ENCODE measurements at places on chromosomes 16 and 17.

GRCh38 chr17:44607836-44608690 is 48.2 kb upstream of the MEIOC start:
- DNase-seq: no peak

- DNase-seq: no peak
These were observed 19.7 kb downstream of the SRCIN1 start for GRCh38 chr17:38585918-38586529.

DNA sequence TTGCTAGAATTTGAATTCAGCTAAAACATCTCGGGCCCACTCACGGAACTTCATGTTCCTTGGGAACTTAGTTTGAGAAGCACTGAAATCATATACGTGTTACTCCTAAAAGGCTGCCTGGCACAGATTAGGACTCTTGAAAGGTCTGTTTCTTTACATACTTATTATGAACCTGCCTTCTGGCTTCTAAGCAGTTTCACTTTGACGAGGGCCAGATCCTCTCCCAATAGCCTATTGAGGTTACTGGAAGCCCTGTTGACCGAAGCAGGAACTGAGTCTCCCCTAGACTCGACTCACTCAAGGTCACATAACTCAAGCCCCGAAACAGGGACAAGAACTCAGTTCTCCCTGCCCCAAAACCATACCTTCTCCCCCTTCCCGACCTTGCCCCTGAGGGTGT is 121.9 kb upstream of the PLCG2 start:
- DNase-seq: no peak

GRCh38 chr17:40173091-40173777 is 4.0 kb upstream of the RAPGEFL1 start:
- DNase-seq: no peak

DNA sequence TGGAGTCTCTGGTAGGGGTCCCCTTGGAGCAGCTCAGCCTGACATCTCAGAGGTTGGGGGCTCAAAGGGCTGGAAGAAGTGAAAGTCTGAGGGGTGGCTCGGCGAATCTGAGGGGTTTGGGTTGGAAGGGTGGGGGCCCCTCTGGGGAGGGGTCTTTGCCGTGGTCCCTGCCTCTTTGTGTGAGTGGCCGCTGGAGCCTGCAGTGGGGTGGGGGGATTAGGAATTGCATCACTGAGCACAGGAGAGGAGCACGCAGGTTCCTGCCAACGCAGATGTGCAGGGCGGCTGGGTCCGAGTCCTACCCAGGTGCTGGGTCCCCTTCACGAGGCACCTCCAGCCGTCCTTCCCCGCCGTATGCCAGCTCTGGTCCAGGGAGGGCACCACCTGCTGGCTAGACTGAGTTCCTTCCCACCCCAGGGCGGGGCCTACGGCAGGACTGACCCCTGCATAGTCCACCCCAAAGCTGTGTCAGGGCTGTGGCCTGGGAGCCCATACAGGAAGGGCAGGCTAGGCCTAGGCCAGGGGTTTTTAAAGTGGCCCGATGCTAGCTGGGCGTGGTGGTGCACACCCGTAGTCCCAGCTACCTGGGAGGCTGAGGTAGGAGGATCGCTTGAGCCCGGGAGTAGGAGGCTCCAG is 9.9 kb downstream of the FMNL1 start:
- no peak for DNase-seq

- DNase-seq: no peak
These were observed 52.6 kb downstream of the CCDC57 start for GRCh38 chr17:82160075-82160474.

DNA sequence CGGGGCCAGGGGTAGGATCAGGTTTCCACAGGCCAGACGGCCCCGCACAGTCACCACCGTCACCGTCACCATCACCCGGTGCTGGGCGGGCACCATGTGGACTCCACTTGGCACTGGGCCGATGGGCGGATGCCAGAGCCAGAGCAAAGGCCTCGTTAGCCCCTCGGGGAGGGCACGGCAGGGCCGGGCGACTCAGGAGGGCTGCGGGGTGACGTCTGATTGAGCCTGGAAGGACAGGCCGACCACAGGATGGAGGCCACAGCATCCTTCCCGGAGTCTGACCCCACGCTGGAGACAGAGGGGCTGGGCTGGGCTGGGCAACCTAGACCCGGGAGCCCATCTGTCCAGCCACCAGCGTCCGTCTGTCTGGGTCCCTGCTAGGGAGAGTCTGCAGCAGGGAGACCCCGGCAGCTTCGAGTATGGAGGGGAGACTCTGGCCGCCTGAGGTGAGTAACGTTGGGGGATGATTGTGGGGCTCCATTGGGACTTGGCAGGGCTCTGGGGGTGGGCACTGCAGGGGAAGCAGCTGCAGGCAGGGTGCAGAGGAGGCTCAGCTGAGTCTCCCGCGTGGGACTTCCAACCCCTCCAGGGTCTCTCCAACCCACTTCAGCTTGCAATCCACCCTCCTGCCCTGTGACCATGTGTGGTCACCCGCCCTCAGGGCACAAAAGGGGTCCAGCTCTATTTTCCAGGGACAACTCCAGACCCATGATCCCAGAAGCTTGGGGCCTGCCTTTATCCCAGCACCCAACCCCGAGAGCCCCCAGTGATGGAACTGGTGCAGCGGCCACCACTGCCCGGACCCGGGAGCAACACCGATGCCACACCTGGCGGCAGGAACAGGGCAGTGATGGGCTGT is 22.6 kb downstream of the SLC25A10 start:
- DNase-seq: no peak

DNA sequence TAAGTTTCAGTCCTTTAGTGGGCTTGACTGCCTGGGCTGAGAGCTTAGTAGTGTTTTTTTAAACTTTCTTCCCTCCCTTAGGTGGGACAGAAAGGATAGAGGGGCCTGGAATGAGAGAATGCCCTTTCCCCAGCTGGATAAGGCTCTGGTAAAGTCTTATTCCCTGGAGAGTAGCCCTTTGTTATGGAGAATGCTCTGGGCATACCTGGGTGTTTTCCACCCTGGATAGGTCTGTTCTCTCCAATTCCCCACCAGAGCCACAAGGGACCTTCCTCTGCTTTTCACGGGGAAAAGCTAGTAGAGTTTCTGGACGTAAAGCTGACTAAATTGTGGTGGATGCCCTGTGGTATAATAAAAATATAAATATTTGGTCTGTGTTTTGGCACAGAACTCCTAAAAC is 164.1 kb downstream of the HS3ST4 start:
- DNase-seq: no peak

DNA sequence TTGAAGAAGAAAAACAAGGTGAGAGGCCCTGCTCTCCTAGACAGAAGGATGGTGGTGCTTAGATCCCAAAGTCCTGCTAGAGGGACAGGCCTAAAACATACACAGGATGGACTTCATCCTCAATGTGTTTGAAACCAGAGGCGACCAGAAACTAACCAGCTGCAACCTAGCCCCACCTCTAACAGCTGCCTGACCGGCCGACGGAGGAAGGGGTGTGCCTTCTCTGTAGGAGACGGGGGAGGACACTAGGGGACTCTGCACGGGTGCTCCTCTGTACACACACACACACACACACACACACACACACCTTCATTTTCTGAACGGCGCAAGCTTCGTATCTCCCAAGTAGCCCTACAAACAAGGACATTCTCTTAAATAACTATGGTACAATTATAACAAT is 24.3 kb upstream of the PITPNM3 start:
- DNase-seq: no peak

- no peak for DNase-seq
These were observed 18.9 kb upstream of the TBX21 start for GRCh38 chr17:47713980-47714700.

DNA sequence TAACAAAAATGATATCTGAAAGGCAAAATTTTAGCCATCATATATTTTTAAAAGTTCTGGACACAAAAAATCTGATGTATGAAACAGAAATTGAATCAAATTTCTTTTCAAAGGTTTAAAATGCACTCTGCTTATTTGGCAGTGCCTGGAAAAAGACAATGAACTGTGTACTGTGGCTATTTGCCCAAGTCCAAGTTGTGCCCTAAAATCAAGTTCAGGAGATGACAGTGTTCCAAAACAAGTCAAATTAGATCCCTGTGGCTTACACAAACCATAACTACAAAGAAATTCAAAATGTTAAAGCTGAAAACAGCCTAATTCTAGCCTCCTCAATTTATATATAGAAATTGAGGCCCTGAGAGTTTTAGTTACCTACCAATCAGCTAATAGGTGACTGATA is 25.6 kb downstream of the CMC2 start:
- no peak for DNase-seq

DNA sequence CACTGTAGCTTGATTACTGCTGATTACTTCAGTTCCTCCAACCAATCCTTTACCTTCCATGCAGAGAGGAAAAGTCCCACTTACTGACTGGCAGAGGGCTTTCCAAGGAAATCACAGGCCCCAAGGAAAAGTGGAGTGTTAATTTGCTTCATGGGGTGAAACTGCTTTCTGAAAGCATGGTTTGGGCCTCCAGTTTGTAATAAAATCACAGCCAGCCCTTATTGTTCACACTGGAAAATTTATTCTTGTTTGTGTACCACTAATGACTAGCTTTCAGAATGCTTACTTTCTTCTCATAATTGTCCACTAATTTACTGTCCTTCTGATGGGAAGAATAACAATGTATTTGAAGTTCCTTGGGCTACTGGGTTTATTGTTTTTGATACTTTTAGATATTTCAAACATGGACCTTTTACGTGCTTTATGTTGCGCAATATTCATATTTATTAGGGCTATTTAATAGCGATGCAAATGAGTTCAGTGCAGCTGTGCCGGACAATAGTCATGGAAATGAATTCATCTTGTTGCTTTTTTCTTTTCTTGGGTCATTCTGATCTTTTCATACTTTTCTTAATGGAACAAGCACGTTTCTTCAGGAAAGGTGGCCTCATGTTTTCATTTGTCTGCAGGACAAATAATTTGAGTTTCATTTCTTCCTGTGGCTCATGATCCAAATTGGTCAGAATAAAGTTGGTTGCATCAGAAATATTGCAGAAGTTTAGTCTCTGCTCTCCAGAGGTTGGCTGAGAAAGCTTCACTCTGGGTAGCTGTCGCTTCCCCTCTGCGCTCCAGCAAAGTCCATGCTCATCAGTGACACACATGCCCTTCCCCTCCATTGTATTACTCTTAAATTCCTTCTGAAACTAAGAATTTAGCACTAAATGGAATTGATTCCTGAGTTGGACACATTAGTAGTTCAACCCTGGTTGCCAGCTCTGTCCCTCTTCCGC is 128.7 kb downstream of the PRKCA start:
- DNase-seq: no peak

DNA sequence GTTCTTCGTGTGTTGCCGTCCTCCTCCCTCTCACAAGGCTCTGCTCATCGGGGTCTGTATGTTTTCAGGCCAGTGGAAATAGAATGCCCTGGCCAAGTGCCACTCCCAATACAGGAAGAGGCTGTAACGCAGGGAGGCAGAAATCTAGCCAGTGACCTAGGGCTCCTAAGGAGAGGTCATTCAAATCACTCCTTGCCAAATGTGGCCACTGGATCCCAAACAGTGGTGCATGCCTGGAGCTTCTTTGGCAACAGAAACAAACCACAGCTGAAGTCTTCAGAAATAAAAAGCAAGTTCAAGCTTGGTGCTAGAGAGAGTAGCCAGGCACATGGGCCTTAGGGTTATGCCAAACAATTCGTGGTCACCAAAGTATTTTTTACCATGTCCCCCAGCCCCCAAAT is 66.1 kb downstream of the SMG6 start:
- DNase-seq: no peak

DNA sequence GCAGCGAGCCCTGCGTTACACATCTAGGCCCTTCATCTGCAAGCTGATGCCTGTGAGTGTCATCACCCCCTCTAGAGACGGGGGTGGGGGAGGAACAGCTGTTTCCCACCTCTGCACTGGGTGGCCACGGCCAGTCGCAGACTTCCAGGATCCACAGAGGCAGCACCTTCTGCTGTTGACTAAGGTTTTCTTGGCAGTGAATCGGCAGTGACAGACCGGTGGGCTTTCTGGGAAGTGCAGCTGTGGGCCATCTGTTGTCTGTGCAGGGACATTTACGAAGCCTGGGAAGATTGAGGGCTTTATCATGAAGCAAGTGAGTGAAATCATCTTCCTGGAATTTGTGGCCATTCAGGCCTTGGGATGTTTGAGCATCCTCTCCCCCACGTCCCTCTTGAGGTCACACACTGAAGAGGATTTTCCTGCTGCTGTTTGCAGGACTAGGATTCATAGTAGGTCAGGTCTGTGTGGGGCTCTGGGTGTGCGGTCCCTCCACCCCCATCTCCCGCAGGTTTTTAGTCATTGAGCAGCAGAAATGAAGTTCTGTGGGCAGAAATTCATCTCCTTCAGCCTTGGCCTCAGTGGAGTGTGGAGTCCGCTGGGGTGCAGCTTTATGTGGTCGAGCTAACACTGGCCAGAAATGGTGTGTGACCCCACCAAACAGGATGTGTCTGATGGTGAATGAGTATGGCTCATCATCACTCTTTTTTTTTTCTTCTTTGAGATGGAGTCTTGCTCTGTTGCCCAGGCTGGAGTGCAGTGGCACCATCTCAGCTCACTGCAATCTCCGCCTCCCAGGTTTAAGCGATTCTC is 12.0 kb downstream of the PGS1 start:
- DNase-seq: no peak

- no peak for DNase-seq
These were observed 18.9 kb downstream of the CA4 start for GRCh38 chr17:60168654-60169053.

- no peak for DNase-seq
These were observed 87.6 kb downstream of the XYLT1 start for GRCh38 chr16:17382949-17383863.

GRCh38 chr16:1297018-1297696 is 12.3 kb upstream of the UBE2I start:
- DNase-seq: no peak

GRCh38 chr16:1741553-1742165 is 29.7 kb downstream of the NME3 start:
- DNase-seq: no peak

DNA sequence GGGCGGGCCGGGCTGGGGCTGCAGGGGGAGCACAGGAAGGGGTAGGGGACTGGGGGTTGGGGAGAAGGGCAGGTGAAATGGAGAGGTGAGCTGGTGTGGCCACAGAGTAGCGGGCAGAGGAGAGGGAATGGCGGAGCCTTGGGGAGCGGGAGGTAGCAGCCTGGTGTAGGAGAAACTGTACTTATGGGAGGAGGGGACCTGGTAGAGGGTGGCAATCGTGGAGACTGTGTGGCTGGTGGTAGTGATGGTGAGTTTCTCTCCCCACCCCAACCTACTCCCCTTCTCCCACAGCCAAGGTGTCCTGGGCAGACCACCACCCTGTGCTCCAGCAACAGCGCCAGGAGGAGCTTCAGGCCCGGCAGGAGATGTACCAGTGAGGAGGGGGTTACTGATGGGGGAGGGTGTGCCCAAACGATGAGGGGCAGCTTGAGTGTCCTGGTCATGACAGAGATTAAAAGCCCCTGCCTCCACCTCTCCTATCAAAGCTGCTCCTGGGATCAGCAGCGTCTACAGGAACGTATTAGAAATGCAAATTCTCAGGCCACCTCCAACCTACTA is 831 bp downstream of the ALOX15B start:
- no peak for DNase-seq
